Activated T-cell treated with anti-CD3 and anti-CD28 coated beads for 1 hour (primary cell): ENCODE measurements at places on chromosomes 1 and 21.

- DNase-seq, result no peak
Observed at GRCh38 chr1:116971258-116971860, 30.2 kb upstream of the CD101 start.

DNA sequence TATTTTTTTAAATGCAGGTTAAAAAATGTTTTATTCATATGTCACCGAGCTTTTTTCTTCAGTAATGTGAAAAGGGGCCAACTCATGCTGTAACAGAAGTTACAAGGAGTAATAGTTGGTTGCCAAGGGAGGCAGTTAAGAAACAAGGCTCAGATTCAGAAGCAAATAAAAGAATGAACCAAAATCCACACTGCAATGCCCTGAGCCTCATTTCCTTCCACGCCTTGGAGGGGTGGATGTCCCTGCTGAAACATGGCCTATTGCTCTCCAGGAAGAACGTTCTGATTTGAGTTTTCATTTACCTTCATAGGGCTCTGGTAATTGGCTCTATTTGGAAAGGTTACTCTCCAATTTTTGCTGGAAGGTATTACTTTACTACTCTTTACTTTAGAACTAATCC is 24.4 kb downstream of the ALG14 start:
- no peak for DNase-seq

GRCh38 chr1:61253059-61253735 is 170.8 kb downstream of the NFIA start:
- no peak for DNase-seq

DNA sequence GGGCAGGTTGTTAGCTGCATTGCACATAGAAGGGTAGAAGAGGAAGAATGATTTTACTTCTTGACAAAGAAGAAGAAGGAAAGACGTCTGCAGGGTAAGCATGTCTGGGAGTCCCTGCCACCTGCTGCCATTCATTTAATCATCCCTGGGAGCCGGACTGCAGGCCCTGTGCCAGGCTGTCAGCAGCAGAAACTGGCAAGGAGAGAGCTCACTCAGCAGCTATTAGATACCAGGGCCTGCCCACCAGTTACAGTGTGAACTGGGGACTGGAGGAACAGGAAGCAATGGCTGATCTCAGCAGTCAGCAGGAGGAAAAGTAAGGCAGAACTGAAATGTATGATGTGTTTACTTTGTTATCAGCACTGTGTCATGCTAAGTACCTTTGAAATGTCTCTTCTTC is 75.7 kb upstream of the C1orf87 start:
- no peak for DNase-seq

DNA sequence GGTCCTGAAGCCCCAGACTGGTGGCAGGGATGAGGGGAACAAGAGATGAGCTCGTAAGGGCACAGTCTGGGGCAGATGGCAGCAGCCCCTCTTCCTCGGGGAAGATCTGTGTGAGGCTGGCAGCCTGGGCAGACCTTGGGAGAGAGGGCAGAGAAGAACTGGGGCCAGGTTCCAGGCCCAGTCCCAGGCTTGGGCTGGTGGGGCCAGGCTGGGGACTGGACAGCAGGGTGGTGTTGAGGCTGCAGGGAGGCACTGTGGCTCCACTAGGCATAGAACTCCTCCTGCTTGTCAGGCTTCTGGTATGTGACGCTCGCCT is 35.7 kb downstream of the SDC3 start:
- DNase-seq, result no peak

DNA sequence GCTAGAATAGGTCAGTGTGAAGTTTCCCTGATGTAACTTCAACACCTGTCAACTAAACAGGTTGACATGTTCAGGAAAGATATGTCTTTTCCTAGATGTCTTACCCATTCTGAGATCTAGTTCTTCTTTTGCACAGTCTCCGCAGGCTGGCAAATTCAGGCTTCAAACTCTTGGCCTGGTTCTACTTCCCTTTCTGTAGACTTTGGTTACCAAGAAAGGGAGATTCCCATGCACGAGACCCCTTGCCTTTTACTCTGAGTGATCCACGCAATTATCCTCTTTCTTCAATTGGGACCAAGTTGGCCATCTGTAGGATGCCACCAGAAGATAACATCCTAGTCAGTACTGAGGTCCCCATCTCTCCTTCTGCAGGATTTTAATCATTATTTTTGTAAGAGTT is 2.0 kb downstream of the CFAP45 start:
- DNase-seq, result no peak

DNA sequence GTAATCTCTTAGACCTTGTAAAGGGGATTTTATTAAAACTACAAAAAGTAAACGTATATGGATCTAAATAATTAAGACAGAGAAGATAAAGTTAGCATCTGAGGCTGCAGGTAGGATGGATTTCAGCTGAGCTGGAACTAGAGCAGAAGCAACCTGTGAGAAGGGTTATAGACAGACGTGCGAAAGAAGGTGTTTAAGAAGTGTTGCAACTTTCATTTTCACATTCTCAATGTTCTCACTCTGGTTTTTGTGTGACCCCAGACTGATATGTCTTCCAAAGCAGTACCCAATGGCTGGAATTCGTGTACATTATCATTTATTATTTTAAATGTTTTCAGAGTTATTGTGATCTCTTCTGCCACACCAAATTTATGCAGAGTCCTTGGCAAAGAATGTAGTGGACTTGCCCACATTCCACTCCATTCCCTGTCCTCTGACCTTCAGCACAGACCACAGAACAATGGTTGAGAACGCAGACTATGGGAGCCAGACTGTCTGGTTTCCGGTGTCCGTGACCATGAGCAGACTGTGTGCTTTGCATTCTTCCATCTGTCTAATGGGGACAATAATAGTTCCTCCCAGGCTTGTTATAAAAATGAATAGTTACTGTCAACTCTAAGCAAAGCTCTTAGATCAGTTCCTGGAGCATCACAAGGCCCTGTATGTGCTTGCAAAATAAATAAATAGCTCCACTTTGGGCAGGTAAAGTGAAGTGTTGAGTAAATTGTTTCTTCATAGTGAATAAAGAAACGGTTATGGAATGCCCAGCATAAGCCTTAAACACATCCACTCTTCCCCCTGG is 140.6 kb upstream of the SAMSN1 start:
- no peak for DNase-seq

DNA sequence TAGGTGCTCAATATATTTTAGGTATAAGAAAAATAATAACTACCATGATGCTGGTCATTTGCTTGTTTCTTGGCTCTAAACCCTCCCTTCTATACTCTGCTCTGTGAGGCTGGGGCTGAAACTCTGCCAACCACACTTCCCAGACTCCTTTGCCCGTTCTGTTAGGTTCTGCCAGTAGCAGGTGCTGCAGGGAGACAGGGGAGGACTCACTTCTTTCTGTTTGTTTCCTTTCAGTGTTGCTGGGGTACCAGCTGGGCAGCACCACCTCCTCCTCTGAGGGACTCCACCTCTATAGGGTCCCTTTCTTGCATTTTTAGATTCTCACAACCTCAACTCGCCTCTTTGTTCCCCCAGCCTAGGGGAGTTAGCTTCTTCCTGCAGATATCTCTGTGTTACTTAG is 17.0 kb upstream of the SH2D2A start:
- DNase-seq, result no peak

DNA sequence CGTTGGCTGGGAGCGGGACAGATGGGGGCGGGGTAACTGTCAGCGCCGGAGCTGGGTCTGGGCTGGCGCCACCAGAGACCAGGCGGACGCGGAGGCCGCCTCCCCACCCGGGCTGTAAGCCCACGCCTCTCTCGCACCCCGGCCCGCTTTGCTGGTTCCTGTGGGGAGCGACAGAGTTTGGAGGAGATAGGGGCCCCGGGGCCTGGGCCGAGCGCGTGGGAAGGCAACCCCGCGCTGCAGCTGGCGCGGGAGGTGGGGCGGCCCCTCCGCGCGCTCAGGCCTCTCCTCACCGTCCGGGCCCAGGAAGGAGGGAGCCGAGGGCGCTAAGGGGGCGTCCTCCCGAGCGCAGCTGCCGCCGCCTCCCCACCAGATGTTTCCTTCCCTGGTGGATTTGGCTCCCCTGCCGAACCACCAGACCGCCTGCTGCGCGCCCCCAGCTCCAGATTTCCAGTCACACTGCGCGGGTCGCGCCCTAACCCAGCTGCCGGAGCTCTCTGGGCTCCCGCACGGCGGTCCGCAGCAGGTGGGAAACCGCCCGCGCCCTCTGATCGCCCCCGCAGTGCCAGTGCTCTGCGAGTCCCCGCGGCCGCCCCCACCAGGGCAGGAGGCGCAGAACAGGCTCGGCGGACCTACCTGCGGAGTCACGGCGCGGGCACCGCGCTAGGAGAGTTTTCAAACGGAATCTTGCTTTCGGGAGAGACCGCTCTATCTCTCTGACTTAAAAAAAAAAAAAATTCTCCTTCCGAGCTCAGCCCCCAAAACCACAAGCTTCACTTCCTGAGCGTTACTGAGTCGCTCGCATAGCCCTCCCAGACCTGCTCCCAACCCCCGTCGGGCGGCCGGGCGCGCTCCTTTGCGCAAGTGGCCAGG is 1.1 kb downstream of the GFI1 start:
- peak; percentile 74 for DNase-seq

DNA sequence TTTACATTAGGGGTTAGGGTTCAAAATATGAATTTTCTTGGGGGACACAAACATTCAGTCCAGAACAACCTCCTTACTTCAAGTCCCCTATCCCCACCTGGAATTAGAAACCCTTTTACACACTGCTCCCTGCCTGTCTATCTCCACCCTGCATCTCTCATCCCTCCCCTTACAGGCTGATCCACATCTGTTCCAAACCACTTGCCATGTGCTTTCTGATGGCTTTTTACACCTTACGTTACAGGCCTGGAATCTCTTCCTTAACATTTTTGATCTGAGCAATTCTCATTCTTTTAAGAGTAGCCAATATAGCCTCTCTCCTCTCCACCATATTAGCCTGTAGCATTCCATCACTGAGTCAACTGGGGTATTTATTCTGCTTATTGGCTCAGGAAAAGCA is 122.0 kb downstream of the PTBP2 start:
- DNase-seq, result no peak

DNA sequence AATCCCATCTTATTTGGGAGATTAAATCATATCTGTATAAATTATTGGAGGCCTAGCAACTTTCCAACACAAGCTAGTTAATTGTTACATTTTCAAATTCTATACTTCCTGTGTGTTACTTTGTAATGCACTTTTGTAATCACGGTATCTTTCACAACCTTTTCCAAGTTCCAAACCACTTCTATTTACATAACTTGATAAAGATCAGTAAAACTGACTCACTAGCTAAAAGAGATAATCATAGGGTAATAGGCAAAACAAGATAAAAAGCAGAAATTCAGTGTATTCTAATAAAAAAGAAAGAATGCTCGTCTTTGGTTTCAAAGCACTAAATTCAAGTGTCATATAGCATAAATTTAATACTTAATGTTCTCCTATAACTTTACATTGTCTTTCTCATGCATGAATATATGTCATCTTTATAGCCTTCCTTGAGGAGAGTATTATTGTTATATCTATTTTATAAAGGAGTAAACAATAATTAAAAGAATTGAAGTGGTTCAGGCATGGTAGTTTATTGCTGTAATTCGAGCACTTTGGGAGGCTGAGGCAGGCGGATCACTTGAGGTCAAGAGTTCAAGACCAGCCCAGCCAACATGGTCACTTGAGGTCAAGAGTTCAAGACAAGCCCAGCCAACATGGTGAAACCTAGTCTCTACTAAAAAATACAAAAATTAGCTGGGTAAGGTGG is 66.4 kb downstream of the RGS13 start:
- DNase-seq, result no peak

GRCh38 chr1:94236013-94236491 is 1.3 kb downstream of the ARHGAP29 start:
- DNase-seq, result no peak

- DNase-seq, result no peak
Observed at GRCh38 chr1:225823811-225824261, 13.9 kb downstream of the EPHX1 start.

- DNase-seq, result no peak
Observed at GRCh38 chr1:17276568-17276967, 27.7 kb downstream of the PADI3 start.

GRCh38 chr1:215891266-215892057 is 324.4 kb downstream of the KCTD3 start:
- DNase-seq, result no peak

DNA sequence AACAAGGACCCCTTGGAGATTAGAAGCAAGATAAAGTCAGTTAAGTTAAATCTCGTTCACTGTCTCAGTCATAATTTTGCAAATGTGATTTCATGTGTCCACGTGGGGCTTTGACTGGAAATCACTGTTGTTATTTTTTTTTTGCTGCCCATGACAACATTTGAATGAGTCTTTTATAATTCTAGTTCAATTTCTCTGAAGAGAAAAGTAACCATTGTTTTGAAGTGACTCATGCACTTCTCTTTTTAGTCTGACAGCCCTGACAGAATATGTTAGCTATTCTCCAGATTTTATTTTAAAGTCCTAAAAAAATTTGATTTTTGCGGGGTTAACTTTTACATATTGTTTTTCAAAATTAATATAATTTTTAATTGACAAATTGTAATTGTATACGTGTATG is 30.7 kb upstream of the NLRP3 start:
- DNase-seq, result no peak

DNA sequence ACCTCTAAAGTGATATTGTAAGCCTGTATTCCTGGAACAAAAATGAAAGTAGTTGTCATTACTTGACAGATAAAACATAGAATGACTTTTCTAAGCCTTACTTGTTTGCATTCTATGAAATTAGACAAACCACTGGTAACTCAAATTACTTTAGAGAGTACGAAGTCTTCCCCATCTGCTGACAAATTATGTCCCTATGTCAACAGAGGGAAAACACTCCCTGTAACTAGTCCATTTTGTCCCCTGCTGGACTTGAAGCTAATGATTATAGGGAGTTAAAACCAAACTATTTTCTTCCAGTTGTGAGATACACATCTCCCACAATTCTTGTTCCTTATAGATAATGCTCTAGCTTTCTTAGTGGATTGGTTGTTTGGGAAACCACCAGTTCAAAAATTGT is 39.6 kb downstream of the GREM2 start:
- DNase-seq, result no peak

DNA sequence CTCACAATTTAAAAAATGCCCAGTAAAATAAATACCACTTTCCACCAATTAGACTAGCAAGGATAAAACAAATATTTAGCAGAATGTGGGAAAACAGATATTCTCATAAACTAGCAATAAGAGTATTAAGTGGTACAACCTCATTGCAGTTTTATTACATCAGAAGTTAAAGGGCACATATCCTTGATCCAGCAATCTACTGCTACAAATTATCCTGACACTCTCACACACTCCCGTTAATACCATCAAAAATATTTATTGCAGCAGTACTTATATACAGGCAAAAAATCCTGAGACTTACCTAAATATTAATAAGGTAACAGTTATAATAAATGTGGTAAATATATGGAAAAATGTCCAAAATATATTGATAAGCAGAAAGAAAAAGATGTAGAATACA is 44.3 kb downstream of the ZNF644 start:
- no peak for DNase-seq

- no peak for DNase-seq
Observed at GRCh38 chr1:208002672-208003071, 91.7 kb upstream of the CD34 start.

DNA sequence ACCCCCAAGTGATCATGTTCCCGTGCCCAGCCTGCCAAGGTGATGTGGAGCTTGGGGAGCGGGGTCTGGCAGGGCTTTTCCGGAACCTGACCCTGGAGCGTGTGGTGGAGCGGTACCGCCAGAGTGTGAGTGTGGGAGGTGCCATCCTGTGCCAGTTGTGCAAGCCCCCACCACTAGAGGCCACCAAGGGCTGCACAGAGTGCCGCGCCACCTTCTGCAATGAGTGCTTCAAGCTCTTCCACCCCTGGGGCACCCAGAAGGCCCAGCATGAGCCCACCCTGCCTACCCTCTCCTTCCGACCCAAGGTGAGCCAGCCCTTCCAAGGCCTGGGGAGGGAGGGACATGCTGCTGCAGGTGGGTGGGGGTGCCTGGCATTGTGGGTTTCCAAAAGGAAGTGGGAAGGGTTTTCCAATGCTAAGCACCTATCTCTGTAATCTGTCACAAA is 2.3 kb downstream of the TRIM46 start:
- no peak for DNase-seq
